Activated CD4-positive, alpha-beta memory T cell treated with anti-CD3 and anti-CD28 coated beads for 36 hours (primary cell): ENCODE measurements at places on chromosomes 6 and 20. TPM values are rescaled to one million over a fixed set of nuclear protein-coding genes. Genes with fewer than 3 reads are reported as not detected.

DNA sequence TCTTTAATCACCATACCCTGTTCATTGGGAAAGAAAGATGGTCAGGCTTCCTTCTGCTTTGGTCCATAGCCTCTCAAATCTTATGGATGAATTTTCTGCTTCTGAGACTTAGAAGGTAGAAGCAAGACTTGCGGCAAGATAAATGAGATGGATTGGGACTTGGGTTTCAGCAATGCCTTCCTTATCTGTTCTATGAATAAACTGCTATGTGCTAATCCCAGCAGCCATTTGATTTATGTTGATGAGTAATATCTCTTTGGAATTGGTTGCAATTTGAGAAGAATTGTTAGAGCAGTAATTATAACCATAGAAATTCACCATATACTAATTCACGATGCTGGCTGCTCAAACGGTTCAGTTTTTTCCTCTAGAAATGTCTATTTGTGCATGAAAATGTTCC, 48.3 kb downstream of the TXLNB start:
- no peak for DNase-seq

GRCh38 chr20:50501972-50502745, 8.0 kb upstream of the PTPN1 start:
- no peak for DNase-seq

DNA sequence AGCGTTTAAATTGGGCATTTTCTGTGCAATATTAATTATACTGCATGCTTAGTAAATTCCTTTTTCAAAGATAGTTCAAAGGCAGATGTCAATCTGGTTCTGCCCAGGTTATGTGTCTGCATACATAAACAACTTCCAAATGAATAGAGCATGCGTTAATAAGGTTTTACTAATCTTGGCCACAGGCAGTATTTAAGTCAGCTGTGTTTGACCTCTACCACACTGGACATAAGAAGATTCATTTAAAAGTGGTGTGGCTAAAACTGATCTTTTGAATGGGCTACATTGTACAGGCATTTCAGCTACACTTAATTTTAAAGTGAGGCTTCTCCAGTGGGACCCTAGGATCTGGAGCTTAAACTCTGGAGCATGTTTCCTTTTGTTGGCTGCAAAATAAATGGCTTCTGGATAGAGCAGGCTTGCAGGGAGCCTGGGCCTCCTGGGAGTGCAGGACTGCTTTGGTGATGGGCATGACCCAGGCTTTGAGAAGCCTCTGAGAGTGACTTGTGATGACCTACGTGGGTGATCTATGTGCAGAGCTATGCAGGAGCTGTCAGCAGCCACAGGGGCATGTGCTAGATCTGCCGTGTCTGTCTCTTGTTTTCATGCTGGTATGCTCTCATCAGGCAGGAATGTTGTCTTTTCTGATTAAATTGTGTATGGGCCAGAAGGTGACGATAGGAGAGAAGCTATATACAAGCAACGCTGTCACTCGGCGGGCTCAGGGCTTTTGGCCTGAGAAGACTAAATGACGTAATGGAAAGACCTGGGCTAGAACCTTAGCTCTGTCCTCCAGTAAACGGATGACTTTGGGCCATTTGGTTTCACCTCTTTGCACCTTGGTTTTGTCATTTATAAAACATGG, 331.2 kb downstream of the QKI start:
- DNase-seq = no peak

SLC25A27 gene
- 0.78 TPM for total RNA-seq

GRCh38 chr6:19842030-19842615, 5.0 kb downstream of the ID4 start:
- no peak for DNase-seq

CCN5 gene
- not detected for total RNA-seq

DNA sequence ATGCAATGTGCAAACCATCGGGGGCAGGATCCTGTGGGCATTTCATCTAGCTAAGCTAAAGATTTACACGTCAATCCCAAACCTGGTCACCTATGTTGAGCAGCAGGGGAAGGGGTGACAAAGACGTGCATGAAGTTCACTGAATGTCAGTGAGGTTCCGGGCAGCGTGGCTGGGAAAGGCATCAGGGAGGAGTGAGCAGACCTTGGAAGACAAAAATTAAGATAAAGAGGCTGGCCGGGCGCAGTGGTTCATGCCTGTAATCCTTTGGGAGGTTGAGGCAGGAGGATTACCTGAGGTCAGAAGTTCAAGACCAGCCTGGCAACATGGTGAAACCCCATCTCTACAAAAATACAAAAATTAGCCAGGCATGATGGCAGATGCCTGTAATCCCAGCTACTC, 126.1 kb downstream of the PREX1 start:
- no peak for DNase-seq

GRCh38 chr20:37898233-37899104, 4.5 kb upstream of the VSTM2L start:
- DNase-seq = peak; percentile 19

TSHZ2 gene
- total RNA-seq = 28.9 TPM
